Heart right ventricle (tissue), 16 donors: ENCODE measurements at places on chromosomes 6 and 20. TPM values are rescaled to one million over a fixed set of nuclear protein-coding genes. Genes with fewer than 3 reads are reported as not detected.

DNA sequence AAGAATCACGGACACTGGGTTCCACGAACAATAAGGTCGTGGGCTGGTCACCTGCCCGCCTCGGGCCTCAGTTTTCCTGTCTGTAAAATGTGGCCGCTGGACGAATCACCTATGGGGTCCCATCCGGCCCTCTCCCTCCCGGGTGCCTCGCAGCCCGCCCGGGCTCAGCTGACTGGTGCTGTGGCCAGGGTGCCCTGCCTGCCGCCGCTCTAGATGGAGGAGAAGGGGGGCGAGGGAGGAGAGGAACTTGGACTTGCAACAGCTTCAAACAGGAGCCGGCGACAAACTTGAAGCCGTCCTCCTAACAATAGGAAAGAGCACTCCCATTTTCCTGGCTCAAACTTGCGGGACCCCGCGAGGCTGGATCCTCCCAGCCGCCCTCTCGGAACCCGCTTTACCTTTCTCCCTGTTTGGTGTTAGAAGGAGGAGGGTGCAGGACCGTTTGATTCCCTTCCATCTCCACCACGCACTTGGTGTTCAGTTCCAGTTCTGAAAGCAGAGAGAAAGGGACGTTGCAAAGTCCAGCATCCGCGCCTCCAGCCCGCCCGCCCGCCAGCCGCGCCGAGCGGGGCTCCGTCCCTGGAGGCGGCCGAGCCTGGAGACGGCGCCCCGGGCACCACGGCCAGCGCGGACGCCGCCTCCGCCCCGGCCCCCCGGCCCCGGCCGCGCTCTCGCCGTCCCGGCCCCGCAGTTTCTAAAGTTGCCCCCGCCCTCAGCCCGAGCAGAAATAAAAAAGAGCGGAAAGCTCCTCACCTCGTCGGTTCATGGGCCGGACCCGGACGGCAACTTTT, 584 bp downstream of the KIF13A start:
- H3K27me3 ChIP-seq: no peaks in the 10 kb centered on the region
- H3K4me3 ChIP-seq: peak overlapping the region; percentile 79
- H3K27ac ChIP-seq: peak overlapping the region; percentile 98
- peaks cover 50% of the 10 kb centered on the region for H3K4me1 ChIP-seq
- no peaks in the 10 kb centered on the region for H3K36me3 ChIP-seq

METTL24 gene
- 2.1 TPM for total RNA-seq

GRCh38 chr6:2659882-2660281, 90.8 kb downstream of the MYLK4 start:
- DNase-seq: no peak
- H3K27ac ChIP-seq: no peak overlapping the region
- H3K36me3 ChIP-seq: no peaks in the 10 kb centered on the region
- H3K27me3 ChIP-seq: no peaks in the 10 kb centered on the region

DNA sequence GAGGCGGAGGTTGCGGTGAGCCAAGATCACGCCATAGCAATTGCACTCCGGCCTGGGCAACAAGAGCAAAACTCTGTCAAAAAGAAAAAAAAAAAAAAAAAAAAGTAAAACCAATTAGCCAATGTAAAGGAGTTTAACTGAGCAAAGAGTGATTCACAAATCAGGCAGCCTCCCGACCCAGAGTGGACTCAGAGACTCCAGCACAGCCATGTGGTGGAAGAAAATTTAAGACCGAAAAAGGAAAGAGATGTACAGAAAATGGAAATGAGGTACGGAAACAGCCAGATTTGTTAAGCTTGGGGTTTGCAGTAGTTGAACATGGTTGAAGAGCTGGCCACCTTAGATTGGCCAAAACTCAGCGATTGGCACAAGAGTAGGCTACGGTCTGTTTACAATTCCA, 51.4 kb downstream of the ERMARD start:
- H3K4me1 ChIP-seq: no peaks in the 10 kb centered on the region
- no peaks in the 10 kb centered on the region for H3K27me3 ChIP-seq
- no peaks in the 10 kb centered on the region for H3K36me3 ChIP-seq
- H3K4me3 ChIP-seq: no peak overlapping the region
- no peak overlapping the region for H3K27ac ChIP-seq

- no peak overlapping the region for H3K4me3 ChIP-seq
- H3K36me3 ChIP-seq: no peaks in the 10 kb centered on the region
- H3K4me1 ChIP-seq: no peaks in the 10 kb centered on the region
- no peaks in the 10 kb centered on the region for H3K27me3 ChIP-seq
Measured at GRCh38 chr6:32655203-32655710, 11.2 kb downstream of the HLA-DQB1 start.

GRCh38 chr20:45407783-45408645, at the start of gene DBNDD2:
Gene DBNDD2 (plus strand): TSS chr20:45408289. CDS start chr20:45408468, 179 bp downstream.
- peak within 1 kb of the TSS; percentile 94 for H3K27ac ChIP-seq
- peak within 1 kb of the TSS; percentile 41 for H3K4me3 ChIP-seq
- peaks cover 23% of the 10 kb centered on the region for H3K27me3 ChIP-seq

TENT5A gene
- total RNA-seq: 47.4 TPM

MAP7 gene
- 2.8 TPM for total RNA-seq

- no peaks in the 10 kb centered on the region for H3K36me3 ChIP-seq
- H3K4me3 ChIP-seq: no peak overlapping the region
- DNase-seq: no peak
- H3K27ac ChIP-seq: no peak overlapping the region
Measured at GRCh38 chr6:137737836-137738596, 129.0 kb upstream of the TNFAIP3 start.

- H3K27ac ChIP-seq: no peak overlapping the region
- no peak for DNase-seq
- no peaks in the 10 kb centered on the region for H3K4me1 ChIP-seq
- H3K36me3 ChIP-seq: no peaks in the 10 kb centered on the region
- no peak overlapping the region for H3K4me3 ChIP-seq
- H3K27me3 ChIP-seq: no peaks in the 10 kb centered on the region
Measured at GRCh38 chr6:125254321-125254720, 47.4 kb downstream of the HDDC2 start.

DNA sequence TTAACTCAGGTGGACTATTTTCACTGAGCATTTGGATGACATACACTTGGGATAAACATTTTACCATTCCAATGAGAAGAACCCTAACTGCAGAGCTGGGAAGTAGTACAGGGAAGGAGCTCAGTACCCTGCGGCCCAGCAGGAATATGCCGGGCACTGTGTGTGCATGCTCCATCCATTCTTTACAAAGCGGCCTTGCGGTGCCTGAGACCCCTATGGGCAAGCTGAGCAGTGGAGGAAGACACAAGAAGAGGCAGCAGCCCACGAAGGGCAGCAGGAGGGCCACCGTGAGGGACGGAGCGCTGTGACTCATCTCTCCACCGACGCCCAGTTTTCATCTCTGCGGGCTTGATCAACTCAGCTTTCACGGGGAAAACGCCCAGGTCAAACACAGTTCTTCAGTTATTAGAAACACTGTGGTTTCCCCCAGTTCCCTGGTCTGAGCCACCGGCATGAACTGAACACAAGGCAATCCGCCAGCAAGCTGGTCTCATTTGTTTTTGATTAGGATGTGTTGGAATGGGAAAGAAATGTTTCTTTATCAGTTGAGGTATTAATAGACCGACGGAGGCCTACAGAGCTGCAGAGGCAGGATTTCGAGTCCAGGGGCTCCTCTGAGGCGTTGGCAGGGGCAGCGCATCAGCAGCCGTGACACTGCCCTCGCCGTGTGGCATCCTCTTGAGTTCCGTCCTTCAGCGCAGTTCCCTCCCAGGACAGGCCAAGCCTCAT, 44.9 kb downstream of the IRF4 start:
- no peak for DNase-seq
- H3K36me3 ChIP-seq: no peaks in the 10 kb centered on the region
- peaks cover 9% of the 10 kb centered on the region for H3K4me1 ChIP-seq
- no peaks in the 10 kb centered on the region for H3K27me3 ChIP-seq

ATP9A gene
- total RNA-seq: 22.6 TPM

GRCh38 chr6:150765067-150765764, 100.3 kb upstream of the MTHFD1L start:
- H3K27me3 ChIP-seq: no peaks in the 10 kb centered on the region
- peaks cover 44% of the 10 kb centered on the region for H3K4me1 ChIP-seq
- no peak overlapping the region for H3K4me3 ChIP-seq
- DNase-seq: no peak
- H3K36me3 ChIP-seq: no peaks in the 10 kb centered on the region
- no peak overlapping the region for H3K27ac ChIP-seq

B3GAT2 gene
- not detected for total RNA-seq

DNA sequence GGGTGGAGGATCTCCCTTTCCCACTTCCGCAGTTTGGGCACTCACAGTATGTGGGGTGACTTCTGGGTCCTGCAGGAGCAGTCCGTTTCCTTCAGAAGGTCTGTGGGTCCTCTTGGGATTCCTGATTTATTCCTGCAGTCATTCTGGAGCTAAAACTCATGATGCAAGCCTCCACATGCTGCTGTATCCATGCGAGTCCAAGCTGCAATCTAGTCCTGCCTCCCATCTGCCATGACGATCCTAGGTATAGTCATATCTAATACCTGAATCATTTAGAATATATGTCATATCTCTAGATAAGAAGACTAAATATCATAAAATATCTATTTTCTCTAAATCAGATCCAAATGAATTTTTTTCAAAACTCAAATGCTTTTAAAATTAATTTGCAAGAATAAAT, 103.4 kb upstream of the AHI1 start:
- no peak overlapping the region for H3K4me3 ChIP-seq
- H3K27me3 ChIP-seq: no peaks in the 10 kb centered on the region
- H3K36me3 ChIP-seq: no peaks in the 10 kb centered on the region

DNA sequence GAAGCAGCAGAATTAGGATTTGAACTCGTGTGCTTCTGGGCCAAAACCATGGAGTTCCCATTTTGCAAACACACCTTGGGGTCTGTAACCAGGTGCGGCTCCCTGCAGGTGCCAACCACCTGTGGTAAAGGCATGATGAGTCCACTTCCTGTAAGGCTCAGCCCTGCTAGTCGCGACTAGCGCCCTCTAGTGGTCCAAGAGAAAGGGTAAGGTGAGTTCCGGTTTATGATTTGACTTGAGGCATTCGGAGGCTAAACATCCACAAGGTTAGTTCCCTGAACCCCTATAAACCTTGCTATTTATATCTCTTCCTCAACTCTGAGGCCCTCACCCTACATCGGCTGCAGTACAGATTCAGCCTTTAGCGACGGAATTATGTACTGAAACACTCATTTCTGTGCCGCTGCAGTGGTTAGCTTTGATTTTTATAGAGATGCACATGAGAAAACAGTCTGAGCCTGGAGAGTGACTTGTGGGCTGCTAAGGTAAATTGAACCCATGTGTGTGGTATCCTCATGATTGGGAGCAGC, 173.4 kb downstream of the PLCB1 start:
- H3K27ac ChIP-seq: no peak overlapping the region
- H3K4me3 ChIP-seq: no peak overlapping the region
- H3K4me1 ChIP-seq: peaks cover 14% of the 10 kb centered on the region
- H3K36me3 ChIP-seq: no peaks in the 10 kb centered on the region
- peak; percentile 9 for DNase-seq
- no peaks in the 10 kb centered on the region for H3K27me3 ChIP-seq

DNA sequence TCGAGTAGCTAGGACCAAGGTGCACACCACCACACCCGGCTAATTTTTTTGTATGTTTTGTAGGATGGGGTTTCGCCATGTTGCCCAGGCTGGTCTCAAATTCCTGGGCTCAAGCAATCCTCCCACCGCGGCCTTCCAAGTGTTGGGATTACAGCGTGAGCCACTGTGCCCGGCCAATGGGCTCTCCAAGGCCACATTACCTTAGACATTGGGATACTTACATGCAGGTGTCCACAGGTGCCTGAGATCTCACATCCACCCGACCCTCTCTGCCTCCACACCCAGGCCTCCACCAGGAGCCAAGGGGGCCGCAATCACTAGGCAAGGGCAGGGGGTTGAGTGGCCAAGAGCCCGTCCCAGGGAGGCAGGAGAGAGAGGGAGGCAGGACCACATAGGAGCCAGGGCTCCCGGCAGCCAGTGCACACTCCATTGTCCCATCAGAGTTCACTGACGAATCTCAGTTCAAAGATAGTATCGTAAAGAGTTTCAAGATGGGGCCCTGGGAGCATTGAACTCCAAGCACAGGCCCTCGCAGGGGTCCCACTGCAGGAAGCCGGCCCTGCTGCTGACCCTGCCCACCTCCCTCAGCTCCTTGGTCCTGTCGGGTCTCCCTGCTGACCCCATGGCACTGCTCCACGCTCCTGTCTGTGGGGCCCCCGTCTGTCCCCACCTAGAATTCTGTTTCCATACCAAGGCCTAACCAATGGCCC, 55.3 kb downstream of the SSR1 start:
- H3K27ac ChIP-seq: no peak overlapping the region
- no peak for DNase-seq
- H3K4me3 ChIP-seq: no peak overlapping the region
- peaks cover 53% of the 10 kb centered on the region for H3K4me1 ChIP-seq
- no peaks in the 10 kb centered on the region for H3K27me3 ChIP-seq

DNA sequence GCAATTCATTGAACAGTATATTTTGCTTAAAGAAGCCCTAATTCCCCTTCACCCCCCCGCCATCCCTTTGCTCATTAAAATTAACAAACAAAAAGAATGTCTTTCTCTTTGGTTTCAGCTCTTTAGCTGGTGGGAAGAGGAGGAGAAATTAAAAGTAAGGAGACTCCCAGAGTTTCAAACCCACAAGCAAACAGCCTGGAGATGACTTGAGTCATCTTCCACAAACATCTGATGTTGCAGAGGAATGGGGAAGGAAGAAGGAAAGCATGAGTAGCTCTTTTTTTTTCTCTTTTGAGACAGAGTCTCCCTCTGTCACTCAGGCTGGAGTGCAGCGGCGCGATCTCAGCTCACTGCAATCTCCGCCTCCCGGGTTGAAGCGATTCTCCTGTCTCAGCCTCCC, 189.6 kb downstream of the ADAT2 start:
- H3K27me3 ChIP-seq: no peaks in the 10 kb centered on the region
- no peak for DNase-seq
- H3K36me3 ChIP-seq: no peaks in the 10 kb centered on the region
- H3K4me1 ChIP-seq: no peaks in the 10 kb centered on the region
- no peak overlapping the region for H3K27ac ChIP-seq

RAET1E gene
- 0.29 TPM for total RNA-seq

DNA sequence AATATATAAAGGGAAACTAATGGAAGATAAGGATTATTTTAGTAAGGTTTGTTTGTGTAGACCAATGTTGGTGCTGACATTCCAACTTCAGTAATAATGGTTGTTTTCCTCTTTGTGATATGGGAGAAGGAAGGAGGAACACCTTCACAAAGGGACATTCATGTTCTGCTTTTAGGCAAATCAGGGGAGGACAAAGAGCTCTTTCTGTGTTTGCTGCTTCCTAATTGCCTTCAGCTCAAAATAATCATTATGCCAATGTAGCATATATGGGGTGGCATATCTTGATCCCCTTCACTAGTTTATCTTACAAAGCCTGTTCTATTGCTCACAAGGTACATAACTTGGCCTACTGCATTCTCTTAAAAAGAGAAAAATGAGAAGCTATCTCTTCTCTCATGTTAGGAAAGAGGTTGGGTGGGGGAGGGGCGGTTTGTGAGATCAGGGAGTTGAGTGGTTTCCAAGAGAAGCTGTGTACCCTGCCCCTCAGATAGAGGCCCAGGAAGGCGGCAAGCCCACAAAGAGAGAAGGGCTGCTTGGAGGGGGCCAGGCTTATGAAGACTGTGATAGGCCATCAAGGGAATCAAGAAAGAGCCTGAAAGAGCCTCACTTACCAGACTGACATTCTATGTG, 4.7 kb upstream of the ADGRG6 start:
- H3K4me3 ChIP-seq: no peak overlapping the region
- peaks cover 10% of the 10 kb centered on the region for H3K27me3 ChIP-seq
- H3K4me1 ChIP-seq: no peaks in the 10 kb centered on the region
- no peaks in the 10 kb centered on the region for H3K36me3 ChIP-seq
- H3K27ac ChIP-seq: no peak overlapping the region

DACT2 gene
- total RNA-seq: 1.4 TPM

GRCh38 chr6:150981095-150981494, 115.6 kb downstream of the MTHFD1L start:
- no peaks in the 10 kb centered on the region for H3K27me3 ChIP-seq
- no peak overlapping the region for H3K4me3 ChIP-seq
- no peak overlapping the region for H3K27ac ChIP-seq
- H3K36me3 ChIP-seq: no peaks in the 10 kb centered on the region
- no peaks in the 10 kb centered on the region for H3K4me1 ChIP-seq

- no peak overlapping the region for H3K4me3 ChIP-seq
- H3K4me1 ChIP-seq: peaks cover 6% of the 10 kb centered on the region
- no peaks in the 10 kb centered on the region for H3K27me3 ChIP-seq
- H3K36me3 ChIP-seq: no peaks in the 10 kb centered on the region
Measured at GRCh38 chr6:118473266-118473665, 74.8 kb upstream of the PLN start.
